ENCODE measurements at places on chromosomes 1 and 21.

DNA sequence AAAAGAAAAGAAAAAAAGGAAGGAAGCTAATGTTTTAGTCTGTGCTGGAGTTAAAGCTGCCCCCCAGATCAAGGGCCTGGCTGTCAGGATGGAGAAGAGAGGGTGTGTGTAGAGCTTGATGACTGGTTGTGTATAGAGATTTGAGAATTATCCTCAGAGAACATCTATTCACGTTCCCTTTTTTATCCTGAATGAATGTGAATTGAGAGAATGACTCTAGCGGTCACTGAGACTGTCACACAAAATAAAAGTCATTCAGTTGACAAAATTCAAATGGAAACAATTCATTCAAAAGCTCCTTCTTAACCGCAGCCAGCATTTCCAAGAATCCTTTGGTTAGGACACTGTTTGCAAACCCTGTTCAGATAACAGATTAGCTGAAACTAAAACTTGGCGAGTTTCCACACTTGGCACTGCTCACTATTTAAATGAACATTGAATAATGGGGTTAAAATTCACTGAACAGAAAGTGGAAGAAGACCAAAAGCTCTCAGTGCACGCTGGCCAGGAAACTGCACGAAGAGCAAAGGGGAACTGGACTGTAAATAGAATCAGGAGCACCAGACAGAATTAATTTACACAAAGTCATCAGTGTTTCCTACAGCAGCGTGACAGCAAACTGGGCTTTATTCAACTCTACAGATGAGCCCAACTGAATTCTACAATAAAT lies 13.6 kb upstream of the FAM89A start:
- no peak for DNase-seq
- H3K4me3 ChIP-seq: no peak overlapping the region
- no peaks in the 10 kb centered on the region for H3K4me1 ChIP-seq
- no peaks in the 10 kb centered on the region for H3K36me3 ChIP-seq
- H3K27ac ChIP-seq: peak overlapping the region; percentile 43
- no peaks in the 10 kb centered on the region for H3K27me3 ChIP-seq

DNA sequence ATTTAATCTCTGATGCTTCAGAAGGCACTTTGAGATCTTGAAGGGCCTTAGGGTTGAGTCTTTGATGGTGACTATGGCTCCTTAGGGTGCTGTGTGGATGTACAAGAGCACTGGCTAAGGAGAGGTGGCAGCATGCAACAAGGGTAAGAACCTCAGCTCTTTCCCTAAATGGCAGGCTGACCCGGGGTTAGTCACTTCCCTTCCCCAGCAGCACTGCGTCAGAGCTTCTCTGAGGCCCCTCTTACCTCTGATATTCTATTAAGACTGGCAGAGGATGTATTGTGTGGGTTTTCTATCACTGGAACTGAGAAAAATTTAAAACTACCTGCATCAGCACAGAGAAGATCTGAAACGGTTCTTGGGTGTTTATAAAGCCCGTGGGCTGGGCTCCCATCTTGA lies 11.8 kb downstream of the C1orf116 start:
- H3K27ac ChIP-seq: peak overlapping the region; percentile 69
- no peaks in the 10 kb centered on the region for H3K27me3 ChIP-seq
- no peak for DNase-seq
- peaks cover 4% of the 10 kb centered on the region for H3K4me1 ChIP-seq
- H3K36me3 ChIP-seq: no peaks in the 10 kb centered on the region

GRCh38 chr1:66623812-66624211 lies 89.9 kb downstream of the SGIP1 start:
- no peaks in the 10 kb centered on the region for H3K27me3 ChIP-seq
- no peak for DNase-seq
- H3K4me3 ChIP-seq: no peak overlapping the region
- H3K4me1 ChIP-seq: no peaks in the 10 kb centered on the region

DNA sequence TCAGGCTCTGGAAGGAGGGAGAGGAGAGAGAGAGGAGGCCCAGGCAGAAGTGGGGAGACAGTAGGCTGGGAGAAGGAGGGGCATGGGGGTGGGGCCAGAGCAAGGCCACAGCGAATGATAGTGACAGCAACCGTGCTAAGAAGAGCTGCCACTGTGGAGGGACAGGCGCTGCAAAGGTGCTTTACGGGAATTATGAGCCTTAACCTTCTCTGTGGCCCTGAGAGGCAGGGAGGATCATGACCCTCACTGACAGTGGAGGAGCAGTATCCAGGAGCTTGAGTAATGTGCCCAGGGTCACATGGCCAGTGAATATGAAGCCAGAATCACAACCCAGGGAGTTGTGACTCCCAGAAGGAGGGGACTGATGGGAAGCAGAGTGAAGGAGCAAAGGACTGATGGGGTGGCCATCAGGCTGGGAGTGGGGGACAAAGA lies 53.4 kb upstream of the RPL11 start:
- H3K4me3 ChIP-seq: no peak overlapping the region
- H3K4me1 ChIP-seq: peaks cover 6% of the 10 kb centered on the region
- H3K27me3 ChIP-seq: no peaks in the 10 kb centered on the region
- H3K36me3 ChIP-seq: no peaks in the 10 kb centered on the region
- DNase-seq: no peak
- no peak overlapping the region for H3K27ac ChIP-seq

- H3K27me3 ChIP-seq: no peaks in the 10 kb centered on the region
- H3K36me3 ChIP-seq: no peaks in the 10 kb centered on the region
- H3K4me3 ChIP-seq: no peak overlapping the region
- DNase-seq: no peak
Measured at GRCh38 chr1:70436622-70437251, 25.7 kb downstream of the CTH start.
